Fibroblast of skin of abdomen (primary cell): ENCODE measurements at places on chromosomes 5 and 9.

- DNase-seq = no peak
Measured at GRCh38 chr5:90612919-90613318, 54.3 kb downstream of the ADGRV1 start.

DNA sequence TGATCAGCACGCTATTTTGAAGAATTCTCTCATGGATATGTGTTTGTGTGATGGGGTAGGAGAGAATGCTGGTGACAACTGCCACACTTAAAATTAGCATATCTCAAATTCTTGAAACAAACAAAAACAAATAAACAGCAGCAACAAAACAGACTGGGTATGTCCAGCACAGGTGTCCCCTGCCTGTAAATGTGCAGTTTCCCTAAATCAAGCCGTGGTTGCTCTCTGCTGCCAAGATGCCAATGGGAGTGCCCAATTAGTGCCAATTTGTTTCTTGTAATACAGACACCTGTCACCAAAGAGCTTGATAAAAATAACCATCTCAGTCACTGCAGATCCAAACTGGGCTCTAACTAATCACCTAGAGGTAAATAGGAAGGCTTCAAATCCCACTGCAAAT is 144.2 kb upstream of the SMARCA2 start:
- DNase-seq = no peak

DNA sequence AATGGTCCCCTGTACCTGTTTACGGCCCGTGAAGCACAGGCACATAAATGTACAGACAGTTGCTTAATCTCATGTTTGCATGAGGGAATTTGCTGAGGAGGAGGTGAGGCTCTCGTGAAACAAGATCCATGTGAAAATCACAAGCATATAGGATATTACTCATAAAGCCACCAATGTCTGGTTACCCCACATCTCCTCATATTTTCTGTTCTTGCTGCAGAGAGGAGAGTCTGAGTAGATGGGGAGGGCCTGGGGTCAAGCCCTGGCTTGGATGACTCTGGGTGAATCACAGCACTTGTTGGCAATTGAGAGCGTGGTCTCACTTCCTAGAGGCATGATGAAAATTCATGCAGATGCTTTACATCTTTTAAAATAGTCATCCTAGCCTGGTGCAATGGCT is 975 bp downstream of the AGXT2 start:
- peak; percentile 95 for DNase-seq

- DNase-seq = no peak
Measured at GRCh38 chr9:73824671-73825070, 672.5 kb upstream of the RORB start.

DNA sequence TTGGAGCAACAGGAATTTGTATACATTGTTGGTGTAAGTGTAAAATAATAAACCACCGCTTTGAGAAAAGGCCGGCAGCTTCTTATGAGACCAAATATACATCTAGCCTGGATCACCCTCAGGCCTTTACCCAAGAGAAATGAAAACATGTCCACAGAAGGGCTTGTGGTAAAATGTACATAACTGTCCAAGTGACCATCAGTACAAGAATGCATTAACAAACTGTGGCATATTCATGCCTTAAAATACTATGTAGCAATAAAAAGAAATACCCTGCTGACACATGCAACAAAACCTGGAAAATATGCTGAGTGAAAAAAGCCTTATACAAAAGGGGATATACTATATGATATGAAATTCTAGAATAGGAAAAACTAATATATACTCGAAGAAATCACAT is 311.9 kb upstream of the TRPC7 start:
- peak; percentile 55 for DNase-seq

DNA sequence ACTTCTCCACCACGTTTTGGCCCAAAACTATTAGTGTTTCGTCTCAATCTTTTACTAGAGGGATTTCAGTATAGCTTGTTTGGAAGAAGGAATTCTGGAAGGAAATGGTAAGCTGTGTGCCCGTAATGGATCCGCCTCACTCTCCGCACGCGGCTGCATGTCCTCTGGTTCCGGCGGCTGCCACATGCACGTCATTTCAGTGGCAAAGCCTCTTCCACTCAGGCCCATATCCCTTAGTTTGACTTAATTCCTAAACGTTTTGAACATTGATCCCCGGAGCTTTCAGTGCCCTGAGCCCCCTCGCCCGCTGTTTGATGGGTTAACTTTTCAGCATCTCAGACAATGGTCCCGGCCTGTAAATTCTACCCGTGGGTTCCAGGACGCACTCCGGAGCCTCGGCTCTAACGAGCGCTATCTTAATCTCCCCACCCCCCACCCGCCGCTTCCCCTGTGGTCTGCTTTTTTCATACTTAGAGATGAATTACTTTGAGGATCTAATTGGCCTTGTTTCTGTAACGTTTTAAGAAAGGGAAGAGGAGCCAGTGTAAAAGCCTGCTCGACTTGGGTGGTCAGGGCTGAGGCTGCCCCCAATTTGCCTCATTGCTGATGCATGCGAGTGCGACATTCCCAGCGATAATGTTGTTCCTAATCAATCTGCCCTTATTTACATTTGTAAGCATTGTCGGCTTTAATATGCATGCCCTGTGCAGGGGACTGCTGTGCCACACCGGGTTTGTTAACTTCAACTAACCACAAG is 4.6 kb downstream of the PTCH1 start:
- peak; percentile 31 for DNase-seq

DNA sequence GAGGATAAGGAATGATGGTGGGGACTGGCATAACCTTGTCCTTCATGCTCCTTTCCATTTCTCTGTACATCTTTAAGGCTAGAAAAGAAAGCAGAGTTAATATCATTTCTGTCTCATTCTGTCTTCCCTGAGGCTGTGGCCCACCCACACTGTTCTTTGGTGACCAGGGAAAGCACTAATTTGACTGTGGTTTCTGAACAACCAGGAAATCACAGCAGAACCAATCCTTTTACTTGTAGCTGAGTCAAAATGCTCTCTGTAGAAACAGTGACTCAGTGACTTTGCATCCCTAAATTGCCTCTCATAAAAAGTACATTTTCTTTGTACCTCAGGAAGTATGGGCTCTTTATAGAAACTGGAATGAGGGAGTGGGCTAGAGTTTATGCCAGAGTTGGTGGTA is 28.1 kb downstream of the IL33 start:
- DNase-seq = peak; percentile 8

DNA sequence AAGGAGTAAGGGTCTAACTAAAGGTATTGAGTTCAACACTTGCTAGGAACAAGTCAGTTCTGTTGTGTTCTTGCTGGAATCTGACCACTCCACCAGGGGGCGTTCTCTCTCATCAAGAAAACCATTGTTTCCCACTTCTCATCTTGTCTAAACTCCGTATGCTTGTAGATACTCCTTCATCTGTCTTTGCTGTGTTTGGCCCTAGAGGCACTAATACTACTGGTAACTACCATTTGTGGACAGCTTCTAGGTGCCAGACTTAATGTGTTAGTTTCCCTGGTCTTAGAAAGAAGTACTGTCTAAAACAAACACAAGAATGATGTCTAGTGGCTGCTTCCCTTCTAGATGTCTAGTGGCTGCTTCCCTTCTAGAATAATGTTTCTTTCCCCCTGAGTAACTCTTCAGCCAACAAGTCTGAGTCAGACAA is 18.7 kb upstream of the PTPDC1 start:
- peak; percentile 79 for DNase-seq

- no peak for DNase-seq
Measured at GRCh38 chr9:1879501-1879900, 135.6 kb upstream of the SMARCA2 start.

- DNase-seq = no peak
Measured at GRCh38 chr5:112948458-112948857, 26.4 kb upstream of the REEP5 start.

DNA sequence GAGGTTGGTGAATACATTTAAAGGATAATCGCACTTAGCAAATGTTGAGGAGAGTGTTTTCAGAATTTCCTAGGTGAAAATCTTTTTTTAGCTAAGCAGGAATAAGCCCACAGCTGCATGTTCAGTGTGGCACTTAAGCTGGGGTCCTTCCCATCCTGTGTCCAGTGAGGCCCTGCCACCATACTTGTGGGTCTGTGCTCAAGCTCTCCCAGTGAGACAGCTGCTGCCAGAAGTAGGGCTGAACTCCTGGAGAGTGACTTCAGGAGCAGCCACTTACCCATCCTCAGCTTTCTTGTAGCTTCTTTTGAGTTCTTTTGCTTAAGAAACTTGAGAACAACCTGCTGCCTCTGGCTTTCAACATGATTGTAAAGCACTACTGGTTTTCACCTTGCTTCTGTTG is 110.0 kb upstream of the DHFR start:
- no peak for DNase-seq

DNA sequence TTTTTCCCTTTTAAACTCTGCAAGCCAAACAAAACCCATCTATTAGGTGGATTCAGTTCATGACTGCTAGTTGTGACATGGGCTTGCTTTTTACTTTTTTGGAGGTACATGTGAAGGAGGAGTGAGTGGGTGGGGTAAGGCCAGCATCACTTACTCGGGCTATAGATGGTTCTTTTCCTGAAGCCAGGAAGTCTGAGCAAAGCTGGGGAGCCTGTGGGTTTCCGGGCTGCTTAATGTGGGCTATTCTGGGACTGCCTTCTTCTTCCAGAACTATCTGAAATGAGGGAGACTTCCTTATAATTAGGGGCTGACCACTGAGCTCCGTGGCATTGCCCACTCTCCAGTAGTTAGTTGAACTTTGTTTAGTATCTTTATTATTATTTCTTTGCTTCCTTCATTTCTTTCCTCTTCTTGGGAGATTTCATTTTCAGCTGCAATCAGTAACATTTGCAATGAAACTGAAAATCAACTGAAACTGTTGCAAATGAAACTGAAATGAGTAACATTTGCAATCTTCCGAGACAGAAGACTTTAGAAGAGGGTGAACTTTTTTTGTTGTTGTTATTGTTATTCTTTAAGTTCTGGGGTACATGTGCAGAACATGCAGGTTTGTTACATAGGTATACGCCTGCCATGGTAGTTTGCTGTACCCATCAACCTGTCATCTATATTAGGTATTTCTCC is 204.9 kb downstream of the LRRC70 start:
- DNase-seq = no peak

- no peak for DNase-seq
Measured at GRCh38 chr5:139872052-139872766, 76.6 kb downstream of the PSD2 start.

DNA sequence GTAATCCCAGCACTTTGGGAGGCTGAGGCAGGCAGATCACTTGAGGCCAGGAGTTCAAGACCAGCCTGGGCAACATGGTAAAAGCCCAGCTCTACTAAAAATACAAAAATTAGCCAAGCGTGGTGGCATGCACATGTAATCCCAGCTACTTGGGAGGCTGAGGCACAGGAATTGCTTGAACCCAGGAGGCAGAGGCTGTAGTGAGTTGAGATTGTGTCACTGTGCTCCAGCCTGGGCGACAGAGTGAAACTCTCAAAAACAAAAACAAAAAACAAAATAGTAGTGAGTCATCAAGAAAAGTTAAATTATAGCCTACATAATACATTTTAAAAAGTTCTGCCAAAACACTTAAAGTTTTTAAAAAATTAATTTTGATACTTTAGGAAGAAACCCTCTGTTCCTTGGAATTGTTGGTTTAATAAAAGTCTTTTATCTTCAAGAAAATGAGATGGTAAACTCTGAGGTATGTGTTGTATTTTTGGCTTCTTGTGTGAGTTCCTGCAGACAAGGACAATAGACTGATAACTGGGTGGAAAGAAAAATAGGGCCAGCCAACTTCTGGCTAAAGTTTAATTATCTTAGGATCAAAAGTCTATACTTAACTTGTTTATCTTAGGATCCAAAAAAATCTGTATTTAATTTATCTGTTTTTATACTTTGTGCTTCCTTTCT is 9.3 kb downstream of the RUSC2 start:
- no peak for DNase-seq

- no peak for DNase-seq
Measured at GRCh38 chr9:108515856-108516255, 339.9 kb downstream of the ACTL7B start.

GRCh38 chr9:81602887-81603680 is 86.3 kb downstream of the TLE1 start:
- DNase-seq = no peak

- DNase-seq = no peak
Measured at GRCh38 chr5:143395638-143396352, 7.7 kb downstream of the NR3C1 start.

GRCh38 chr5:134077926-134078580 is 36.4 kb upstream of the TCF7 start:
- DNase-seq = no peak

- DNase-seq = peak; percentile 51
Measured at GRCh38 chr5:115947260-115947659, 15.0 kb upstream of the LVRN start.

GRCh38 chr5:134465816-134466240 is 54.1 kb upstream of the CDKN2AIPNL start:
- DNase-seq = peak; percentile 90

GRCh38 chr5:14204785-14205321 is 61.7 kb downstream of the TRIO start:
- peak; percentile 80 for DNase-seq

DNA sequence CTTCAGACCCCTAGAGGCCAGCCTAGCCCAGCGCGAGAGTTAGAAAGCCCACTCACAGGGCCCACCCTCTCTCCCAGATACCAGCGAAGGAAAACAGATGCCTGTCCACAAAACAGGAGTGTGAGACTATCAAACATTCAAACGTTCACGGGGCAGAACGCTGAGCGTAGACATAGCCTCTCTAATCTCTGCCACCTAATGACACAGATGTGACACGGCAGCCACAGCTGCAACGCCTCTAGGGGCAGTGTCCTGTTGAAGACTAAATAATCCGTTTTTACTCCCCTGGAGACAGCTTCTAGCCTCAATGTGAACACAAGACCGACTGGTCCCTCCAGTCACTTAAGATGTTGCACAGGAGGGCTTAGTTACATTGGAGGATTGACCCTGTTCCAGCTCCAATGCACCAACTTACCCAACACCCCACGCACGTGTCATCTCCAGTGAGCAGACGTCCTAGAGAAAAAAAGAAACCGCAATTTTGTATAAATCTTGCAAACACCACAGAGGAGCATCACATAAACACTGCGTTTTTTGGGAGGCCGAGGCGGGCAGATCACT is 14.3 kb downstream of the DIPK1B start:
- DNase-seq = no peak
